ENCODE measurements at places on chromosomes 3 and 15.
A peak's percentile ranks its signal among the peaks of the same experiment; 100 is the strongest.

- DNase-seq, result no peak
Measured at GRCh38 chr15:75659928-75660645, 12.4 kb downstream of the SNX33 start.

GRCh38 chr15:62875626-62876021, 166.9 kb upstream of the TPM1 start:
- DNase-seq, result no peak

GRCh38 chr3:132871956-132872355, 149.7 kb upstream of the NPHP3 start:
- DNase-seq, result no peak

DNA sequence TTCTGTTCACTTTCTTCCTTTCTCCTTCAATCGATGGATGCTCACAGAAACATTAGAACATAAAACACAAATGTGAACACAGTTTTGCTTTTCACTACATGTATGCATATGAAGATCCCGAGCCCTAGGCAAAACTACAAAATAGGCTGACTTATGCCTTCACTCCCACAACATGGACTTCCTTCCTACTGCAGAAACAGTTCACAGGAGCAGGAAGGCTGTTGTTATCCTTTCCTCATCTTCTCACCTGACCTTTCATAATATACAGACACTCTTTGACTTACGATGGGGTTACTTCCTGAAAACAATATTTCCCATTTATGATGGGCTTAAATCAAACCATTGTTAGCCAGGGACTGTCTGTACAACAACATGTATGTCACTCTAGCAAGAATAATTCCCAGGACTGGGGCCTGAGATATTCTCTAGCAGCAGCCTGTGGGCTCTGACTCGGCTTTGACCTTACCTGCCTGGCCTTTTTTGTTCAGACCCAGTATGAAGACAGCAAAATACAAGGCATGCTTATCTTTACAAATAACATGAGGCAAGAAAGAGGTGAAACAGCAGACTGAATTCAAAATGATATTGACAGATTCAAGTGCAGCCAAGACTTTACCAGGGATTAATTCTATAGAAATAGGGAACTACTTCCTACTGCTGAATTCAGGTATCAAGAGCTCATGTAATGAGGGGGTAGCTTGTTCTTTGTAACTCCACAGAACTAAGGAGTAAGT, 51.8 kb upstream of the PLXND1 start:
- no peak for DNase-seq

DNA sequence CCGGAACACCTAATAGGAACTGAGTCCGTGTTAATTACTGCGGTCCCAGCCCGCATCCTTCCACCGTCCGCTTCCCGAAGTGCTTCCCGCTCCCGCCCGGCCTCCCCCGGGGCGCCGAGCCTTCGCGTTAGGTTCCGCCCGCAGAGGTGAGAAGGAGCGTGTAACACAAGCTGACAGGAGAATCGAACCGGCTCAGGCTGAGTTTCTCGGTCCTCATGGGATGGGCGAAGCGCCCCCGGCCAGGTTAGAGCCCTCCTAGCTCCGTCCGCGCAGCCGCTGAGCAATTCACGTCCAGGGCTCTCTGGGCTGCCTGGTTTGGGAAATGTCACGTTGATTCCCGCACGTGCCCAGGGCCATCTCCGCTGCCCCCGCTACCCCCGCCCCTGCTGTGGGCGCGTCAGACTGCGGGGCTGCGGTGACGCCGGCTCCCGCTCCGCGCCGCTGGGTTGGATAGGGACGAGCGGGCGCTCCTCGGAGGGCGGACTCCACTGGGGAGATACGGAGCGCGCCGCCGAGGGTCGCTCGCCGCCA, 954 bp downstream of the CLDN11 start:
- DNase-seq, result no peak

GRCh38 chr3:192957441-192958021, 39.9 kb upstream of the MB21D2 start:
- no peak for DNase-seq

- DNase-seq, result peak; percentile 93
Measured at GRCh38 chr15:41936649-41937567, 35.4 kb downstream of the EHD4 start.

DNA sequence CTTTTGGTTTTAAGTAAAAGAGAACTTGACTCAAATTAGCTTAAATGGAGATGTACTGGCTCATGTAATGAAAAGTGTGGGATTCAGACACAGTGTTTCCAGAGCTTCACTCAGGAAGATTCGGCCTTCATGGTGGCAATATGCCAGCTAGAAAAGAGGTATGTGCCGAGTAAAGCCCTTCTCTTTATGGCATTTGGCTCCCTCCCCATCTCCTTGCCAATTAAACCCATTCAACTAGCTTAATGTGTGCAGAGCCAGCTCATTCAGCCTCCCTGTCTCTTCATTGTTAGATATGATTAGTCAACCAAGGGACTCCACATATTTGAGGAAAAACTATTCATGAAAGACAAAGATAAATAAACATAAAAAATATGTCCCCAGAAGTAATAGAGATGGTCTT, 15.0 kb upstream of the TRANK1 start:
- DNase-seq, result no peak

- DNase-seq, result no peak
Measured at GRCh38 chr15:81229586-81229985, 32.9 kb downstream of the IL16 start.

DNA sequence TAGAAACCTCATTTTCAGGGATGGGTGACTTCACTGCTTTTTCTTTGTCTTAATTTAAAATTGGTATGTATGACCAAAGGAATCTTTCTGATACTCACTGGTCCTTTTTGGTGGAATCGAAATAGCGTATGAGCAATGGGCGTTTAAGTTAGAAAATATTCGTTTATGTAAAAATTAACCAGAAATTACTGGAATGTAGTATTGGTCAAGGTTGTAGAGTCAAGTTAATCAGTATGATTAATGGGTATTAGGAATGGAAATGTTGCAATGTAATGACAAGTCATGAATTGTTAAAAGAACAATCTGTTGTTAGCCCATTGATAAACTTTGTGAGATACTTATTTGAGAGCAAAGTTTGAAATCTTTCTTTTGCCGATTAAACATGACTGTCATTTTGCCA, 36.9 kb downstream of the AKAP13 start:
- DNase-seq, result no peak

- DNase-seq, result no peak
Measured at GRCh38 chr3:29226706-29227105, 54.2 kb upstream of the RBMS3 start.

Data from activated effector memory CD4-positive, alpha-beta T cell treated with anti-CD3 and anti-CD28 coated beads, Interleukin-2, amount 50 U/mL, for 16 hours (primary cell).